ENCODE measurements at places on chromosomes 5 and 9.
A peak's percentile ranks its signal among the peaks of the same experiment; 100 is the strongest.

GRCh38 chr5:29414681-29415080, 1778.8 kb upstream of the CDH6 start:
- no peak for DNase-seq

- no peak for DNase-seq
These were observed 214.2 kb downstream of the TRIM32 start for GRCh38 chr9:116901260-116901659.

- no peak for DNase-seq
These were observed 630 bp downstream of the PSMB7 start for GRCh38 chr9:124414612-124415011.

- peak; percentile 20 for DNase-seq
These were observed 11.1 kb downstream of the REXO4 start for GRCh38 chr9:133406480-133407307.

DNA sequence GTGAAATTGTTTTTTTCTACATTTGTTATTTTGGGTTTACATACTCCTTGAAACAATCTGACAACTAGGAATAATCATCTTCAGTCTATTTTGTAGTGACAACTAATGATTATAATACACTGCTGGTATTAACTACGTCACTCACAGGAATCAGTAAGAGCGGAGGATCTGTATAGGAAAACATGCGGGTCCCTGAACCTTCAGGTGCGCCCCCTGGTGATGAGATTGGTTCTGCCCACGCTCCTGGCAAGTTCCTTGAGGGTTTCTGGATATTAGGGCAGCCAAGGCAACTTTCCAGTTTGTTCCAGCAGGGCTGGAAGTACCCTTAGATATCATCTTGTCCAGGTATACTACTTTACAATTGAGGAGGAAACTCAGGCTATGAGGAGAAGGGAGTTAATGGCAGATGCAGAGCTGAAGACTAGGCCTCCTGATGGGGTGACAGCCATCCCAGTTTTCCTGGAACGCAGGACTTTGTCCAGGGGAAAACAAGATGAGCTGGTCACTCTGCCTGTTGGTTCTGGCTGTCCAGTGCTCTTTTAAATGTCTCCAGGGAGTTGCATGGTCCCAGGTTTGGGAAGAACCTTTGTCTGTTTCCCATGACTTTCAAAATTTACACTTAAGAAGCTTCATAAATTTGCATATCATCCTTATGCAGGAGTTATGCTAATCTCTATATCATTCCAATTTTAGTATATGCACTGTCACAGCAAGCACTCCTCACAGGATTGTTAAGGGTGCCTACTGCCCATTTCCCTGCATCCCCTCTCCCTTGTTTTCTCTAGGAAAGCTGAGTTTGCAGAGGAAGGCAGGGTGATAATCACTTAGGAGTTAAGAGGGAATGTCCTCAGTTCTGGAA, 14.9 kb upstream of the WNT8A start:
- DNase-seq: peak; percentile 14

DNA sequence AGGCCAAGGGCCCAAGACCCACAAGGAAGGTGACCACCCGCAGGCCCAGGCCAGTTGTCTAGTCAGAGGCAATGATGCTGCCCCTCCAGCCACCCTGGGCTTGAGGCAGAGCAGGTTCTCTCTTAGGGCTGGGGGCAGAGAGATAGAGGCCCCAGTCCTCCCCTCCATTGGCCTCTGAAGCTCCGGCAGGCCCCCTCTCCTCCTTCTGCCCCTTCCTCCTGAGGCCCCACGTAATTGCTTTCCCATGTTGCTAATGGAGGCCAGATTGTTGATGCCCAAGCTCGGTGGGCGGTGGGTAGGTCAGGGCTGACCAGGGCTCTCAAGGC, 26.6 kb upstream of the ENHO start:
- no peak for DNase-seq

DNA sequence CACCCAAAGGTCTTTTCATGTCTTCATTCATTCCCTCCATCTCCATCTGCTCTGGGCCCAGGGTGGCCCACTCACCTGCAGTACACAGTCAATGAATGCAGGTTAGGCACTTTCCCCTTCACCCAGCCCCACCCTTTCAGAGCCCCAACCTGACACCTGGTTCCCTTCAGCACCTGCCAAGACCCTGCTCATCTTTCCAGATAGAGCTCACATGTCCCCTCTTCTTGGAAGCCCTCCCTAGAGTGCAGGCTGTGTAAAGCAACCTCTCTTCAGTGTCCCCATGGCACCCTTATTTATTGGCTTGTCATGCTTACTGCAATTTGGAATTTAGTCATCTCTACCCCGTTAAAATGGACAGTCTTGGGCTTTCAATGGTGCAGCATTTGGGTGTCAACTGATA, 13.0 kb upstream of the CPEB4 start:
- no peak for DNase-seq

- DNase-seq: no peak
These were observed 7.5 kb upstream of the HABP4 start for GRCh38 chr9:96442491-96442890.

- no peak for DNase-seq
These were observed 65.9 kb downstream of the NSG2 start for GRCh38 chr5:174111287-174111973.

DNA sequence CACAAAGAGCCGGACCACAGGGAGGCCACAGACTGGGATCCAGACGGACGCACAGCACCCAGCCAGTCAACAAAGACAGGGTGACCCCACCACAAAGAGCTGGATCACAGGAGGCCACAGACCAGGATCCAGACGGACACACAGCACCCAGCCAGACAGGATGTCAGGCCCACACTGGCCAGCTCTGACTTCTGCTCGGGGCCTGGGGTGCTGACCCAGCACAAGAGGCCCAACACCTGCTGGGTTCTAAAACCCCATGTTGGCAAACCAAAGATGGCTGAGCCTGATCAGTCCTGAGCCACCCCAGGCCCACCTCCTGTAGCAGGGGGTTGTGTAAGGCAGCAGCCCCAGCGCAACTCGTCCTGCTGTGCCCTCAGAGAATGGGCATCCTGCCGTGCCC, 5.2 kb upstream of the DPH7 start:
- DNase-seq: no peak

DNA sequence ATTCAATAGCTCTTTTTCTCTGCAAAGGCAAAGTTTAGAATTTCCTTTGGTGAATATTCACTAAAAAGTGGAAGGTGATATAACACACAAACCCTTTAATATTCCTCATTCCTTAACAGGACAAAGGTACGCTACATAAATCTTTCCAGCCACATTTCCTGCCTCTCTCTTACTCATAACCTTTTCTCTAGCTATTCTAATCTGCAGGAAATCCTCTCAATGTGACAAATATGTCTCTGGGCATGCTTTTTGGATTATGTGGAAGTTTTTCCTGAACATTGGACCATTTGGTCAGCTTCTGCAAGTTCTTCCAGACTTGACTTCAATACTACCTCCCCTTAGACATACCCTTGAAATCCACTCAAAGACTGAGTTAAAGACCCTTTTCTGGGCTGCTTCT, 186.3 kb upstream of the TUSC1 start:
- no peak for DNase-seq

DNA sequence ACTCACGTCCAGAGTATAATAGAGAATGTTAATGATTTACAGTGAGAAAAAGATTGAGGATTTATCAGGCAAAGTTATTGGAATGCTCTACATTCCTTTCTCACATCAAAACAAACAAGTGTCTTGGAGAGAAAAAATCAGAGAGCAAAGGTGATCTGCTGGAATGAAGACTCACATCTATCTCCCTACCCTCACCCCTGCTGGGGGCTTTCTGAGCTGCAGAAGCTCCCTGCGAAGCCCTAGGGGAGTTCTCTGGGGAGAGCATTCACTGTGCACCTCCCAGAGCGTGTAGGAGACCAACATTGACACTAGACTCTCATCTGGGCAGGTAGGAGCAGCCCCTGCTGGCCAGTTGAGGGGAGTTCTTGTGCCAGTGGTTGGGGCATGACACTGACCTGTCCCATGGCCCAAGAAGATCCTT, 76.6 kb upstream of the ADAMTS16 start:
- no peak for DNase-seq

DNA sequence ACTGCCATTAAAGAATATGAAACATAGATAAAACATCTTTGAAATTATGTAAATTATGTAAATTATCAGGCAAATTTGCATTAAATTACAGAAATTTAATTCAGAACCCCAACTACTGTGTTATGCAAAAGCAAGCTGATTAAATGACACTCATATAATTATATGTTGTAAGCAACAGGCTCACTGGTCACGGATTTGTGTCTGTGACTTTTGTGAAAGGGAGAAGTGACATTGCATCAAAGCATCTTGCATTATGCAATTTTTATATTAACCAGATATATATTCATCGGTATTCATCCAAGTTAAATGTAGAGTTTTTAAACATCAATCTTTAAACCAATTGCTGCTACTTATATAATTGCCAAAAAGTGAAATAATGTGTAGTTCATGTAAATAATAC, 13.0 kb upstream of the GLIPR2 start:
- DNase-seq: no peak

DNA sequence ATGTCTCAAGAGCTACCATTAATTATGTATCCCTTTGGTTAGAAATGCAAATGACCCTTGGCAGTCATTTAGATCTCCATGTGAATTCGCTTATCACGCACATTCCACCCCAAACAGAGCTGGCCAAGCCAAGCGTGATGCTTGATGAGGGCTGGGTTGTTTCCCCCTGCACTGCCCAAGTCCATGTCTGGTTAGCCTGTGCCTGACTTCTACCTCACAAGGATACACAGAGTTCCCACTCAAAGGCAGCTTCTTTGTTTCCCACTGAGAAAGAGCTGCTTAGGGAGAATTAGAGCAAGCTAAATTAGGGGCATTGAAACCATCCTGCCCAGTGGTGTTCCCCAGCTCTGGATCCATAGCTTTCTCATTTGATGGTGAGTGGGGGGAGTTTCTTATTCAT, 87.2 kb downstream of the FSTL4 start:
- no peak for DNase-seq

GRCh38 chr9:79155308-79155707, 416.5 kb upstream of the TLE4 start:
- DNase-seq: no peak

GRCh38 chr5:4255441-4255840, 659.8 kb downstream of the IRX1 start:
- no peak for DNase-seq

GRCh38 chr5:1793301-1793740, 6.3 kb downstream of the MRPL36 start:
- DNase-seq: no peak

DNA sequence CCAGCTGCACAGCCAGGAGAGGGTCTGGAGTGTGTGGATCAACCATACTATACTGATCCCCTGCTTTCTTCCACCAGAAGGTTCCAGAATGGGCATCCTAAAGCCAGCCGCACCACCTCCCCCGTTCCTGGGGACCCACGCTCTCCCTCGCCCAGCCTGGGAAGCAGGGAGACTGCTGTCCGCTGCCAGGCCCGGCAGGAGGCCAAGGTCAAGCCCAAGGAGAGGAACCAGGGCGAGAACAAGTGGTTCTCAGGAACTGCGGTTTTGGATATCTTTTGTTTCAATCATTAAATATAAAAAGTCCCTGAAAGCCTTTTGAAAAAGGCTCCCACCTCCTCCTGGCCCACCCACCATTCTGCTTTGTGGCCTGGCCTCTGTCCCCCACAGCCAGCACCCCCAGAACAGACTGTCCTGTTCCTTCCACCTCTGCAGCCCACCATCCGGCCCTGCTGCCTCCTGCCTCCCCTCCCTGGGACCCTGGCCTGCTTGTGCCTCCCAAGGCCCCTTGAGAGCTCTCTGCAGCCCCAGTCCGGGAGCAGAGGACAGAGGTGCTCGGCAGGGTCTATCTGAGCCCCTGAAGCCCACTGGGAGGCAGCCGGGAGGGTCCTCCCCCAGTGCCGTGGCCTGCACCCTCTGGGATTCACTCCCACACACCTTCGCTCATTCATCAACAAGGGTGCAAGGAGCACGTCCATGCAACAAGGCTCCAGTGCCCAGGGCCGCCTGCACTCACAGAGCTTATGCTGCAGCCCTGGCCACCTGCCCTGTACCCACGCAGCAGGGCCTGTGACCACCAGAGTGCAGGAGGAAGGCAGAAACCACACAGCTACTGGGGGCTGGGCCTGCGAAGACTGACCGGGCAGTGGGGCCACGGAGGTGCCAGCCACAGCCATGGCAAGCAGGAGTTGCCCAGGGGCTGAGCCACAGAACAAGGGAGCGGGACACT, 614 bp upstream of the LCN6 start:
- no peak for DNase-seq

DNA sequence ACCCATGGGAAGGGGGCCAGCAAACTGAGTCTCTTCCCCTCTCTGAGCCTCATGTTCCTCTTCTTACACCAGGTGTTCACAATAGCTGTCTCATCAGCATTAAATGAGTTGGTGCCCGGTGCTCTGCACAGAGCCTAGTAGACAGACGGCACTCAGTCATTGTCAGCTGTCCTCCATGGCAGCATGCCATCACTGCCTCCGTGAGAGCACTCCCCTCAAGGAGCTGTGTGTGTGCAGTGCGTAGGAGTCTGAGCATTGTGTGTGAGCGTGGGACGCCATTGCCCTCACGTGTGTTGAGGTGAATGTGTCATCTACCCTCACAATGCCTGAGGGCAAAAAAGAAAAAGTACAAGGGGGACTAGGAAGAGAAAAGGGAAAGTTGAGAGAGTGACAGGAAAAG, 536.5 kb downstream of the CDK5RAP2 start:
- no peak for DNase-seq

DNA sequence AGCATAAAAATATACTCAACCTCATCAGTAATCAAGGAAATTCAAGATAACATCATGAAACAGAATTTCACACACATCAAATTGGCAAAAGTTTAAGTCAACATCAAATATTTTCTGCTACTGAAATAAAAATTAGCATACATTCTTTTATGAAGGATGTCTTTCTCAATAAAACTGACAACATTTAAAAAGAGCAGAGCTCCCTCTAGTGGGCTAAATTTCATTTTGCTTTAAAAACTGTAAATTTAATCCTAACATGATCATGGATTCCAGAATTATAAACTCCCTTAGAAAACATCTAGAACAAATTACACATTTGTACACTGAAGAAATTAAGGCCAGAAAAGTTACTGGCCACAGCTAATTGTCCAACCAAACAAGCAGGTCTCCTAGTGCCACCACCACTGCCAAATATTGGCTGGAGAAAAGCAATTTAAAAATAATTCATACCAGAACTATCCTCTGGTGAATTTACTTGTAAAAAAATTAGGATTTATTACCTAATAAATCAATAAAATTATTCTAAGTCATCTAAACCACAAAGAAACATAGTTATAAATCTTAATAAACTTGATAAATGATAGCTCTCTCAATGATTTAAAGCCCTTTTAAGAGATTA, 31.2 kb downstream of the DEPDC1B start:
- DNase-seq: no peak

DNA sequence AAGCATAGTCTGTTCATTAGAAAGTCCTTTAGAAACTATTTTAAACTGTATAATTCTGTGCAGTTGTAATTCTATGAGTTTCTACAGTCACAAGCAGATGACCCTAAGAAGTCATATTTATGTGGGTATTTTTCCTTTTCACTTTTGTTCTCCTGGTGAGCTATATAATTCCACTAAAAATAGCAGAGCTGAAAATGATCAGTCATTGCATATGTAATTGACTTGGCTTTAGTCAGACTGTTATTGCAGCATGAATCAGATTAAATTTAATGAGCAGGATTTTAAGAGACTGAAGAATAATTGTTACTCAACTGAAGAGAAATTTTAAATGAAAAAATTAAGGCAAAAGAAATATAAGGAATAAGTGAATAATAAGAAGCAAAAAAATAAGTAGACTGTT, 108.5 kb downstream of the MTREX start:
- no peak for DNase-seq

GRCh38 chr5:66144834-66145390, 812 bp downstream of the SREK1 start:
- DNase-seq: no peak

GRCh38 chr5:140647042-140647419, 399 bp downstream of the NDUFA2 start:
- no peak for DNase-seq

GRCh38 chr9:26524267-26524666, 368.3 kb downstream of the CAAP1 start:
- DNase-seq: peak; percentile 10
